ENCODE measurements at places on chromosomes 1 and 21.
A peak's percentile ranks its signal among the peaks of the same experiment; 100 is the strongest.

DNA sequence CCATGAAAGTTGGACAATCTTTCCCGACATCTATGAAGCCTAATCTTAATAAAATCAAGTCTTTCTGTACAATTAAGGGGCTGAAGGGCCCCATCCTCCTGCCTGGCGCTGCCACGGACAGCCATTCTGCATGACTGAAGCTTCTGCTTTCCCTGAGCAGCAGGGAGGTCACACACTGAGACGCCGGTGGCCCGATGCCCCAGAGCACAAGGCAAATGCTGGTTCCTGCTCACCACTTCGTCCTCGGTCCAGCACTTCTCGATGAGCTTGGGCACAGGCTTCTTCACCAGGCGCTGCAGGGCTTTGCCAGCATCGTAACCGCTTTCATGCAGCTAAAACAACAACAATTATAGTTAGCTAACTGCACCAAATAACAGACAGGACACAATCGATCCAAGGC, 147.8 kb downstream of the SLC45A1 start:
- no peak for DNase-seq

DNA sequence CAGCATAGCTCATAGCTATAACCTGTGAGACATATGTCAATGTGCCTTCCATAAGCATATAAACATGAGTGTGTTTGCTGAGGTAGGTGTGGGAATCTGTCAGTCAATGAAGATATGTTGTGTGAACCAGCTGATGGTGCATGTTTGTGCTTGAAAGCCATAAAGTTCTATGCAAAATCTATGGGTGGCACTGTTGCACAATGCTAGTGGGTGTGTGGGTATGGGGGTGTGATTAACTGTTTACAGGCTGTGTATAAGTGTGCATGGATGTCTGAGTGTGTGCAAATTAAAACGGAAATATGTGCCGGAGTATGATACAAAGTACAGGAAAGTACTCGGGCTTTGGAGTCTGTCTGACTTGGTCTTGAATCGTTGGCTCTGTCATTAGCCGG, 1.0 kb upstream of the ATP2B4 start:
- peak; percentile 37 for DNase-seq

GRCh38 chr1:235999259-235999925, 65.5 kb downstream of the NID1 start:
- peak; percentile 99 for DNase-seq

GRCh38 chr21:31872452-31873274, at the start of gene HUNK:
HUNK (plus strand) TSS chr21:31873020; CDS start chr21:31873675, 655 bp downstream.
- DNase-seq: no peak

- no peak for DNase-seq
Observed at GRCh38 chr21:42839271-42840231, 39.8 kb downstream of the WDR4 start.

DNA sequence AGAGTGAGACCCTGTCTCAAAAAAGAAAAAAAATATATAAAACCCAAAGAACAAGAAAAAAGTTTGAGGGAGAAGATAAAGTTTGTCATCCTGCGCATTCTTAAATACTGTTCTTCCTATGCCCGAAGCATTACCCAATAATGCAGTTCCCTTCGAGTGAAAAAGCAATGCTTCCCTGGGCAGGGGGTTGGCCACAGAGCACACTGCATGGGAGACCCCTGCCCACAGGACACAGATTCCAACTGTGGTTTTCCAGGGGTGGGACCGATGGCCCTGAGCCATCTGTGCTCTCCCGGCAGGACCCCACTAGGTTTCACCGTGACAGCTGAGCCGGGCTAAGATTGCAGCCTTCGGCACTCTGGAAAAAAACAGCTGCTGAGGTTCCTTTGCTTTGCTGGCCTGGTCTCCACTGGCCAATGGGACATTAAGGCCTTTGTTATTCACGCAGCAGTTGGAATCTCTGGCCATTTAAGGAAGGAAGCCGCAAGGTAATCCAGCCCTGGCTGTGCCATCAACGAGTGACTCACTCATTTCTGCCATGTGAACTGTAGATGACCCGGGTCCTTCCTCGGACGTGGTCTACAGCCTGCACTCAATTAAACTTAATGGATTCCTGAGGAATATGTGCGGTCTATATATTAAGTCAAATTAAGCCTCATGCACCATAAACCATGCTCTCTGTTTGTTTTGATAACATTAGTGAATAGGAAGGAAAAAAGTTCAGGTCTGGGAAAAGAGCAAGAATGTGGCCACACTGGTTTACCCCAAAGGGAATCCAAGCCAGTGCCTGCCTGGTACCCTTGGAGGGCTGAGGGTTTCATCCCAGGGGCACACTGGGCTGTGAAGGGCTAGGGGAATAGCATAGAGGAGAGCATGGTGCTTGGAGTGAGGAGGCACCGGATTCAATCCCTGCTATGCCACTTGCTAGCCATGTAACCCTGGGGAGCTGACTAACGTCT, 163.2 kb downstream of the ZBTB18 start:
- DNase-seq: peak; percentile 96

DNA sequence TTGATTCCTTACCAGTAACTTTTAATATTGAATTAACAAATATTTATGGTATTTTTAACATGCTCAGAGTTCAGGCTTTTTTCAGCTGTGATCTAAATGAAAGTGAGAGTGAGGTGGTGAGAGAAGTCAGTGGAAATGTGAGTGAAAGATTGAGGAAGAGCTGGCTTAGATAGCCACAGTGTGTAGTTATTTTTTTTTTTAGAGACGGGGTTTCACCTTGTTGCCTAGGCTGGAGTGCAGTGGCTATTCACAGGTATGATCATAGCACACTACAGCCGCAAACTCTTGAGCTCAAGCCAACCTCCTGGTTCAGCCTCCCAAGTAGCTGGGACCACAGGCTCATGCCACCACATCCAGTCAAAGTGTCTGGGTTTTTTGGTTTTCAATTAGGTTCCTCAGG, 10.9 kb downstream of the RNF11 start:
- no peak for DNase-seq

GRCh38 chr1:32232558-32233304, 10.5 kb downstream of the EIF3I start:
- DNase-seq: no peak

DNA sequence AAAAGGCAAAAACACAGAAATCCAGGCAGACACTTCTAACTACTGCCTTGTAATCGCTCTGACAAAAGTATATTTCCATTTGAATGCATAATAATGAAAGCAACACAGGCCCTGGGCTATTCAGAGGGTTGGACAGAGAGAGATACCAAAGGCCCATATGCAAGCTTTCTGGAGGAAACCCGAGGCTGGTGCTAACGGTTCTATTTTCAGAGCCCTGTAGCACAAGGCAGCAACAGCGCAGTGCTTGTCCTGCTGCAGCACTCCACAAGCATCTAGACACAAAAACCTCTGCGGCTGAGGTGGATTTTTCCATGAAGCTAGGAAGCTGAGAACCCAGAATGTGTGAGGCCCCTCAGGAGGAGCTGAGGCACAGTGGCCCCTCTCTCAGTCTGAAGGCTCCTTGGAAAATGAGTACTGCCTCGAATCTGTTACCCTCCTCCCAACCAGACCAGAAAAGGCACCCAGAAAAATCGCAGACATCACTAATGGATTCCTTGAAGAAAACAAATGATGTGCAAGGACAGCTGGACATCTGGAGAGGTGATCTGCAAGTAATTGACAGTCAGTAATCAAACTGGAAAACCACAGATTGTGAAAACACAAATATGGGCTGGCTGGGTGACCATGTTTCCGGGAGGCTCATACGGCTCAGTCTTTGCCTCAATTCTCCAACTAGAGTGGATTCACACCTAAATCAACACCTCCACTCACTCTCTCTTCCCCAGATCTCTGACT, 54.0 kb downstream of the COLGALT2 start:
- no peak for DNase-seq

DNA sequence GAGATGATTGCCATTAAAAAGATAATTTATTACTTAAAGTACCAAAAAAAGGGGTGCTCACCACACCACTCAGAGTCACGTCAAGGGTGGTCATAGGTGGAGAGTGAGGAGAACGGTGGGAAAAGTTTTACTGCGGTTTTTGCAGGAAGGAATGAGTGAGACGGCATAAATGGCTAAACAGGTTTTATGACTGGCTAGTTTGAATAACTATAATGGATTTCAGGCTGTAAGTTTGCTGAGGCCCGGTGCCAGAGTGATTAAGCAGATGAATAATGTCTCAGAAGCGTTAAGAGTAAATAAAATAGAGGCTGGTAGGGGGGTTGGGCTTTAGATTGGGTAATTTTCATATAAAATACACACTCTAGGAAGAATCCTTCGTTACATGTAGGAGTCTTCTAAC, 1337.8 kb downstream of the AMY1C start:
- peak; percentile 1 for DNase-seq

Data from ELR (cell line).